Activated naive CD8-positive, alpha-beta T cell treated with anti-CD3 and anti-CD28 coated beads, Interleukin-2, amount 10 ng/mL, durations not matched to agents 7 days and 5 days (primary cell): ENCODE measurements at places on chromosomes 16 and 17. TPM values are rescaled to one million over a fixed set of nuclear protein-coding genes. Genes with fewer than 3 reads are reported as not detected.
A peak's percentile ranks its signal among the peaks of the same experiment; 100 is the strongest.

GRCh38 chr16:30122604-30123160 is 338 bp downstream of the MAPK3 start:
- H3K27me3 ChIP-seq: no peaks in the 10 kb centered on the region
- peaks cover 27% of the 10 kb centered on the region for H3K4me1 ChIP-seq
- peak; percentile 51 for DNase-seq
- H3K36me3 ChIP-seq: peaks cover 13% of the 10 kb centered on the region

The NEUROD2 gene
- not detected for total RNA-seq

- H3K27me3 ChIP-seq: no peaks in the 10 kb centered on the region
- no peak overlapping the region for H3K4me3 ChIP-seq
- peaks cover 39% of the 10 kb centered on the region for H3K4me1 ChIP-seq
- peak; percentile 51 for DNase-seq
- H3K27ac ChIP-seq: peak overlapping the region; percentile 7
These were observed 6.3 kb downstream of the ESRP2 start for GRCh38 chr16:68229431-68230175.

DNA sequence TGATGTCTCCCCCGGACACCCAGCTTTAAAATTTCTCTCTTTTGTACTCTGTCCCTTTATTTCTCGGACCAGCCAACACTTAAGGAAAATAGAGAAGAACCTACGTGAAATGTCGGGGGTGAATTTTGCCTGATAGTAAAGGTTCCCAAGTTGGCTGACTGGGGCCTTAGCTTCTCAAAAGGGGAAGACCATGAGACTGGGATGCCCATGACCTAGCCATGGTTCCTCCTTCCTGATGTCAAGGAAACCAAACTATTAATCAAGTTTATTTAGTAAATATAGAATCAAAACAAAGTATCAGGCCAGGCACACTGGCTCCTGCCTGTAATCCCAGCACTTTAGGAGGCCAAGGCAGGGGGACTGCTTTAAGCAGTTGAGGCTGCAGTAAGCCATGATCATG is 2.4 kb upstream of the EIF1 start:
- DNase-seq: no peak
- H3K27ac ChIP-seq: no peak overlapping the region
- H3K4me1 ChIP-seq: peaks cover 27% of the 10 kb centered on the region
- H3K4me3 ChIP-seq: no peak overlapping the region

- H3K4me1 ChIP-seq: no peaks in the 10 kb centered on the region
- H3K4me3 ChIP-seq: no peak overlapping the region
- peaks cover 9% of the 10 kb centered on the region for H3K27me3 ChIP-seq
- H3K36me3 ChIP-seq: no peaks in the 10 kb centered on the region
These were observed 54.8 kb downstream of the CDH13 start for GRCh38 chr16:82681592-82681991.

- peaks cover 32% of the 10 kb centered on the region for H3K36me3 ChIP-seq
- DNase-seq: peak; percentile 77
- peak within 1 kb of the TSS; percentile 95 for H3K27ac ChIP-seq
- H3K27me3 ChIP-seq: peaks cover 12% of the 10 kb centered on the region
- peak within 1 kb of the TSS; percentile 94 for H3K4me3 ChIP-seq
These were observed at the start of gene SLFN11 for GRCh38 chr17:35373534-35373983. TSS of gene SLFN11 (minus strand) at chr17:35373621. CDS start at chr17:35363807, 9,814 bp downstream.

GRCh38 chr16:88758227-88758943 is 26.6 kb downstream of the PIEZO1 start:
- peaks cover 11% of the 10 kb centered on the region for H3K4me1 ChIP-seq
- no peak overlapping the region for H3K4me3 ChIP-seq
- H3K27ac ChIP-seq: no peak overlapping the region
- H3K27me3 ChIP-seq: no peaks in the 10 kb centered on the region
- DNase-seq: no peak

DNA sequence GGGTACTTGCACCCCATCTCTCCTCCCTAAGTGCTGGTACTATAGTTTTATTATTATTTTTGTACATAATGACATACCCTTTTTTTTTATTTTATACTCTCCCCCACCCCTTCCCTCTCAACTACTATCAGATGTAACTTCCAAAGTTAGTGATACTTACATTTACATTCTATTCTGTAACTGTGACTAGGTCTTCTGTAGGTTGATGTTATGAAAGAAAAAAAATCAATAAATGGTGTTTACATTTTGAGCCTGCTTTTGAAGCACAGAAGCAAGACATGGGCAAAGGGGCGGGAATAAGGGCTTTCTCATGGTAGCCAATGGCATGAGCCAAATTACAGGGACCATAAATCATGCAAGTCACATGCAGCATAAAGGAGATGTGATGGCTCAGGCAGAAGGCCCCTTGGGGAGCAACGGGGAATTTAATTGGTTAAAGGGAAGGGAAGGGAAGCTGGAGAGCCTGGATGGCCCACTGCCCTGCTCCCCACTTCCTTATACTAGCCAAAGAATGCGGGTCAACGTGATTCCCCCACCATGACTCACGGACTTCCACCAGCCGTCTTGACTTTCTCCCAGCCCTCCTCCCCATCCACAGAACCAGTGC is 2.4 kb upstream of the ACSF2 start:
- peaks cover 31% of the 10 kb centered on the region for H3K4me1 ChIP-seq
- no peak for DNase-seq
- no peak overlapping the region for H3K27ac ChIP-seq
- H3K36me3 ChIP-seq: peaks cover 5% of the 10 kb centered on the region

DNA sequence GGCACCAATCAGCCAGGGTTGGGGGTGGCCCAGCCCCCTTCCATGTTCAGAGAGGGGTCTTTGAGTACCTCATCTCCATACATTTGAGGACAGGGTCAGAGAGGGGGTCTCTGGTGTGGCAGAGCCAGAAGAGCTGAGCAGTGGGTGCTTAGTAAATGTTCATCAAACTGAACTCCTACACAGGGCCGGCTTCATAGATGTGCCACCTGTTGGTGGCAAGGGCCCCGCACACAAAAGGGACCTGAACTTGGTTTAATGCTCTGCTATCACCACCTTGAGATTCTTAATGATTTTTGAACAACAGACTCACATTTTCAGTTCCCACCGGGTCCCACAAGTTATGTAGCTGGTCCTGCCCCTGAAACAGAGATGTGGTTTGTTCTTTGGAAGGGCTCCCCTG is 9.0 kb upstream of the C1QL1 start:
- DNase-seq: no peak
- no peaks in the 10 kb centered on the region for H3K36me3 ChIP-seq
- H3K4me1 ChIP-seq: peaks cover 2% of the 10 kb centered on the region

DNA sequence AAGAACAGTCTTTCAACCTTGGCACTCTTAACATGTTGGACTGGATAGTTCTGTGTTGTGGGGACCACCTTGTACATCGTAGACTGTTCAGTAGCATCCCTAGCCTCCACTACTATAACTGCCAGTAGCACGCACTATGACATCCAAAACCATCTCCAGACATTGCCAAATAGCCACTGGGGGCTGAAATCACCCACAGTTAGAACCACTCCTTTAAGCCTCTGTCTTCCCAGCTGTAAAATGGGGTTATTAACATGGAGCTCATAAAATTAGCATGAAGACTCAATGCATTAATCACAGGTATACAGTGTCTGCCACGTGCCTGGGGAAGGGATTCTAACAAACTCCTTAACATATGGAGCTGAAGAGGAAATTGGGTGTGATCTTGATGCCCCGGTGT is 49.7 kb downstream of the LYRM1 start:
- no peak for DNase-seq
- no peak overlapping the region for H3K4me3 ChIP-seq
- peaks cover 4% of the 10 kb centered on the region for H3K4me1 ChIP-seq
- H3K36me3 ChIP-seq: no peaks in the 10 kb centered on the region
- peaks cover 8% of the 10 kb centered on the region for H3K27me3 ChIP-seq
- H3K27ac ChIP-seq: no peak overlapping the region

DNA sequence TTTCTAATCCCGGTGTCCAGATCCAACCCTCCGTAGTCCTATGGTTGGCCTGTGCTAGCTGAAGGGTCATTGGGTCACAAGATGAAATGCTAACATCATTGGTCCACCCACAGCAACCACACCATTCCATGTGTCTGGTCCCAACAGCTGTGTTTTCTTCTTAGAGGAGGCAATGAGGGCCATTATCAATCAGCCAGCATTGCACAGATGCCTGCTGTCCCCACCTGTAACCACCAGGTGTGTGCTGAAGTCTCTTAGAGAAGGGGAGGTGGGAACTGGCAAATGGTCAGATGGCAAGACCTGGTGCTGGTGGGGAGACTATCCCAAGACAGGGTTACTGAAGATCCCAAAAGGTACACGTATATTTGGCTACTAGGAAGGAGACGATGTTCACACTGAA is 37.4 kb downstream of the HIC1 start:
- H3K4me3 ChIP-seq: no peak overlapping the region
- H3K4me1 ChIP-seq: peaks cover 45% of the 10 kb centered on the region
- H3K36me3 ChIP-seq: peaks cover 19% of the 10 kb centered on the region
- H3K27me3 ChIP-seq: no peaks in the 10 kb centered on the region
- no peak for DNase-seq

DNA sequence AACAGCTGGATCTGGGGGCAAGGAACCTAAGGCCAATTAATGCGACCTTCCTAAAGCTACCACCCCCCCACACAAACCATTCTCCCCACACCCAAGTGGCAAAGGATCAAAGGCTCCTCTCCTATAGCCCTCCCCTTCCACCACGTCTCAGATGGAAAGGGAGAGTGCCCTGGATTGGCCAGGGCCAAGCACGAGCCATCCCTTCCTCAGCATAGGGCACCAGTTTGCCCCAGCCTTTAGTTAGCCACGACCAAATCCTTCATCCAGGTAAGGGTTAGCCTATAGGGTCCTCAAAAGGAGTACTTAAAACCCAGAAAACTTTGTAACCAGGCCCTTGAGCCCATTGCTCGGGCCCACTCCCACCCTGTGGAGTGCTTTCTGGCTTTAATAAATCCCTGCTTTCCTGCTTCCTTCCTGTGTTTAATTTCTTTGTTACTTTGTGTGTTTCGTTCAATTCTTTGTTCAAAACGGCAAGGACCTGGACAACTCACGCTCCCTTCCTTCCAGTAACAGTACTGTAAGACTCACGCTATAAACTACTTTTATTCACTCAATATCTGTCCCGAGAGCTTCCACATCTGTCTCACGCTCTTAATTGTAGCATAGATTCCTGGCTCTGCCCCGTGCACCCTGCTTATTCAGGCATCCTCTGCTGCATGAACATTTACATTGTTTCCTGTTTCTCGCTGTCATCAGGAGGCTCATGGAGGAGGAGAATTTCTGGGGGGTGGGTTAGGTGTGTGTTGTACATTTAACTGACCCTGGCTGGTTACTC is 62.3 kb downstream of the TNFRSF13B start:
- no peak overlapping the region for H3K27ac ChIP-seq
- peaks cover 6% of the 10 kb centered on the region for H3K27me3 ChIP-seq
- no peak for DNase-seq
- H3K36me3 ChIP-seq: no peaks in the 10 kb centered on the region
- peaks cover 9% of the 10 kb centered on the region for H3K4me1 ChIP-seq

DNA sequence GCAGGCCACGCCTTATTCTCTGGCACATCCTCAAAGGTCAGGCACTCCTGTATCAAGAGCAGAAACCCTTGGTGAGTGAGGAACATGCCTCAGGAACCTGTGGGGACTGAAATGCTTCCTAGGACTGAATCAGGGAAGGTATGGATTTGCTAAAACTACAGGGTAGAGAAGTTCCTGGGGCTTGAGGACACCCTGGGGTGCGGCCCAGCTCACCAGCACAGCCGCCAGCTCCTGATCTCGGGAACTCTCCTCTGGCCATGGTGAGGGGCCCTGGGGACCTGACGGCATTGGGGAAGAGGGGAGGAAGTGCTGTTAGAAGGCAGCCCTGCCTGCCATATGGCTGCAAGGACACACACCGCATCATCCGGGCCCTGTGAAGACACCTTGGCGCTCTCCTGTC is 7.5 kb downstream of the ZSCAN10 start:
- H3K27me3 ChIP-seq: no peaks in the 10 kb centered on the region
- H3K27ac ChIP-seq: peak overlapping the region; percentile 70
- no peak overlapping the region for H3K4me3 ChIP-seq

GRCh38 chr17:73142872-73143381 is 21.9 kb upstream of the SSTR2 start:
- H3K4me1 ChIP-seq: peaks cover 15% of the 10 kb centered on the region
- H3K36me3 ChIP-seq: peaks cover 15% of the 10 kb centered on the region
- peak overlapping the region; percentile 23 for H3K4me3 ChIP-seq
- peak overlapping the region; percentile 67 for H3K27ac ChIP-seq
- H3K27me3 ChIP-seq: no peaks in the 10 kb centered on the region

GRCh38 chr16:83882163-83882885 is 16.6 kb upstream of the MLYCD start:
- peaks cover 3% of the 10 kb centered on the region for H3K27me3 ChIP-seq
- no peak for DNase-seq
- H3K4me1 ChIP-seq: no peaks in the 10 kb centered on the region
- no peaks in the 10 kb centered on the region for H3K36me3 ChIP-seq

DNA sequence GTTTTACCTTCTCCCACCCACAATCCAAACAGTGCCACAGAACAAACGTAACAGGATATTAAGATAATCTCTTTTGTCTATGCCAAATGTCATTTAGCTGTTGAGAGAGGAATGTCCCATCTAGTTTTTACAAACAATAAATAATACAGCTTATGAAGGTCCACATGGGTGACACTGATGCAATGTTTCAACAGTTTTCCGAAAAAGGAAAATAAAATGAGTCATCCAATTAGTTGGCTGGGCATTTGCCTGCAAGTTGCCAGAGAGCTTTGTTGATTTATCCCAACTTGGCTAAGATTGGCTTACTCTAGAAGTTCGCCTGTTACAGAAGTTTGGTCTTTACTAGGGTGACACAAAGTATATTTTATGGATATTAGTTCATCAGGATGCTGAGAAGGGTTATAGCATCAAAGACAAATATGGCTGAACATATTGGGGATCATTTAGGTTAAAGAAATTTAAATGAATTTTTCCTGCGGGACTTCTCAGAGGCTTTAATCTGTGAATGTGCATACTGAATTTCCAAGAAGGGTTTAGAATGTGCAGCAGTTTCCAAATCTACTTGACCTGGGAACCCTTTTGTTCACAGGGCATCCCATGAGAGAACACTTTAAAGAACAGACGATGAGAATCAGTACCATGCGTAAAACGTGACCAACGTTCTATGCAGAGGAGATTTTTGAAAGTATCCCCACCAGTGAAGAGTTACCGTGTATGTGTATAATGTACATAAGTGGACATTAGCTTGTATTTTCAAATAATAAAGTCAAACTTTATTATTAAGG is 73.1 kb downstream of the CDH13 start:
- H3K4me1 ChIP-seq: peaks cover 11% of the 10 kb centered on the region
- no peaks in the 10 kb centered on the region for H3K36me3 ChIP-seq
- no peak overlapping the region for H3K4me3 ChIP-seq
- H3K27ac ChIP-seq: no peak overlapping the region
- peaks cover 8% of the 10 kb centered on the region for H3K27me3 ChIP-seq
- no peak for DNase-seq
